ENCODE measurements at places on chromosomes 4 and X. TPM values are rescaled to one million over a fixed set of nuclear protein-coding genes. Genes with fewer than 3 reads are reported as not detected.

AWAT2 gene
- not detected for total RNA-seq

DNA sequence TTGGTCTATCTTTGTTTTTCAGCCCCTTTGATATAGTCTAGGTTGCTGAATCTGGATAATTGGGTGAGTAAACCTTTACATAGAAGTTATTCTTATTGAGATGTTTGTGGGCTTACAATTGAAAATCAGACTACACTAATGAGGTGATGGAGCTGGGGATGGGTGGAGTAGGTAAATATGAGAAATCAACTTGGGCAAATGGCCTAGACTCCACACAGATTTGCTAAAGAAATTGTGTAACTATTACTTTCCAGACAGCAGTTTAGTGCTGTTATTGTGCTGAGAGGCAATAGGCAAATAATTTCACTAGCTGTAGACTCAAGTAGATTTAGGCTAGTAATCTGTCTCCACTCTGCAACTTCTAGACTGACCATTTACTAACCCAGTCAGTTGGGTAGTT lies 8.2 kb downstream of the DIAPH2 start:
- no peak for DNase-seq

NUDT10 gene
- total RNA-seq, result 0.41 TPM

GRCh38 chr4:83192634-83193033 lies 78.1 kb upstream of the PLAC8 start:
- DNase-seq, result no peak

GRCh38 chr4:46270986-46271596 lies 118.8 kb downstream of the GABRA2 start:
- DNase-seq, result no peak

GRCh38 chr4:114310296-114310925 lies 288.2 kb upstream of the UGT8 start:
- no peak for DNase-seq

- no peak for DNase-seq
Observed at GRCh38 chr4:123297836-123298235, 98.8 kb upstream of the SPRY1 start.

GAGE12H gene
- total RNA-seq, result not detected

DNA sequence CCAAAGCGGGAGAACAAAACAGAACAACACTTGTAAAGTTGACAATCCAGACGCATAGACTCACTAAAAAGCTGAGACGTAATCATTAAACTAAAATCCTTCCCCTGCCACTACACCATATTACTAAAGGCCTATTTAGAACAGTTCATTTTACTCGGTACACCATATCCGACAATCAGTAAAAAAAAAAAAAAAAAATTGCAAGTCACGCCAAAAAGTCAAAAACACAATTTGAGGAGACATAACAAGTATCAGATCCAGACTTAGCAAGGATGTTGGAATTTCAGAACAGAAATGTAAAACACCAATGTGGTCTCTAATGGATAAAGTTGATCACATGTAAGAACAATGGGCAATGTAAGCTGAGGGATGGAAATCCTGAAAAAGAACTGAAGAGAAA lies 1899.4 kb downstream of the STIM2 start:
- DNase-seq, result no peak

CLGN gene
- 92.6 TPM for total RNA-seq

- no peak for DNase-seq
Observed at GRCh38 chr4:113094802-113095201, 45.3 kb downstream of the ANK2 start.

GRCh38 chrX:49232525-49232924 lies 615 bp downstream of the CACNA1F start:
- no peak for DNase-seq

DNA sequence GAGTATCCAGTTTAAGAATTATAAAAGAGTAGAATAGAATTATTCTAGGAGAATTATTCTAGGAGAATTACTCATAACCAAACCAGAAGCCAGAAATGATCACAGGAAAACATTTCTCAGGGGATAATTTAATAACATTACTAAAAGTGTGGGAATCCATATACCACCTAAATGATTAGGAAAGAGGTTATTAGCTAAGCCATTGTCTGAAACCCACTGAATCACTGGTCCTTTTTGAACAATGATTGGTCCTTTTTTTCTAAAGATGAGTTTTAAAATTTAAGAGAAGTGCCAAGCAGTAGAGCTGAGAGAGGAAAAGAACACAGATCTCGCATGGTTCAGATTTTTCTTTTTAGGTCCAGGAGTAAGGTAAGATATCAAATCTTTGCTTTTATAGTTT lies at the start of gene ODAM:
TSS of gene ODAM (plus strand) at position 301 of the 400 bp plus-strand sequence. CDS start 819 bp downstream, outside the sequence.
- DNase-seq, result no peak

DNA sequence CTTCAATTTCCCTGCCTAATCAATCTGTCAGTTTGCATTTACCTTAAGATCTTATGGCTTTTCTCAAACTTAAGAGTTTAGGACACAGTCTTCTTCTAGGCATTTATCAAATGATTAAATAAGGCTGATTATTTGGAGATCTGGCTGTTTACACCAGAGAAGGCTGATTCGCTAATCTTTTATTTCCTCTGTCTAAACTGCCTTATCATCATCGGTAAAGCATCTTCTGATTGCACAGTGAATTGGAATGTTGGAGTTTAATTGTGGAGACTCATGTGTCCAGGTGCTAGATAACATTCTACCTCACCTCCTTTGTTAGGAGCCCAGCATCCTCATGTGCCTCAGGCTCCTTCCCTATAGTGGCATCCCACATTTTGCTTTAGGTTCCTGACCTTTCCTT lies 100.3 kb upstream of the DDIT4L start:
- no peak for DNase-seq

GRCh38 chrX:37578045-37578444 lies 6.6 kb downstream of the LANCL3 start:
- no peak for DNase-seq

DNA sequence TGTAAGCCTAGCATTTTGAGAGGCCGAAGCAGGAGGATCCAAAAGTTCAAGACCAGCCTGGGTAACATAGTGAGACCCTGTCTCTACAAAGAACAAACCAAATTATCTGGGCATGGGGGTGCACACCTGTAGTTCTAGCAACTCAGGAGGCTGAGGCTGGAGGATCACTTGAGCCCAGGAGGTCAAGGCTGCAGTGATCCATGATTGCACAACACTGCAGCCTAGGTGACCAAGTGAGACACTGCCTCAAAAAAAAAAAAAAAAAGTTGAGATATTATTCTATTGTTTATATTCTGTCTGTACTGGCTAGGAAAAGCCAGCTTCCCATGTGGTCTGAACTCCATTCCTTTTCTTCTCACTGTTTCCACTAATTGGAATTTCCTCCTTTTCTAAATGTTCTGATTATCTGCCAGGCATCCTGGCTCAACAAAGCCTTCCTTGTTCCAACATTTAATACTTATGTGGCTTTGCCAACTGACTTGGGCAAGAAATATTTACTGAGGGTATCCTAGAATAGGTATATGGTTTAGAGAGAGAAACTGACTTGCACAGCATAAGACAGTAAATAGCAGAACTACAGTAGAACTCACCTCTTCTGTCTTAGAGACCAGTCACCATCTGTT lies 175.2 kb upstream of the ADAMTS3 start:
- DNase-seq, result no peak

DNA sequence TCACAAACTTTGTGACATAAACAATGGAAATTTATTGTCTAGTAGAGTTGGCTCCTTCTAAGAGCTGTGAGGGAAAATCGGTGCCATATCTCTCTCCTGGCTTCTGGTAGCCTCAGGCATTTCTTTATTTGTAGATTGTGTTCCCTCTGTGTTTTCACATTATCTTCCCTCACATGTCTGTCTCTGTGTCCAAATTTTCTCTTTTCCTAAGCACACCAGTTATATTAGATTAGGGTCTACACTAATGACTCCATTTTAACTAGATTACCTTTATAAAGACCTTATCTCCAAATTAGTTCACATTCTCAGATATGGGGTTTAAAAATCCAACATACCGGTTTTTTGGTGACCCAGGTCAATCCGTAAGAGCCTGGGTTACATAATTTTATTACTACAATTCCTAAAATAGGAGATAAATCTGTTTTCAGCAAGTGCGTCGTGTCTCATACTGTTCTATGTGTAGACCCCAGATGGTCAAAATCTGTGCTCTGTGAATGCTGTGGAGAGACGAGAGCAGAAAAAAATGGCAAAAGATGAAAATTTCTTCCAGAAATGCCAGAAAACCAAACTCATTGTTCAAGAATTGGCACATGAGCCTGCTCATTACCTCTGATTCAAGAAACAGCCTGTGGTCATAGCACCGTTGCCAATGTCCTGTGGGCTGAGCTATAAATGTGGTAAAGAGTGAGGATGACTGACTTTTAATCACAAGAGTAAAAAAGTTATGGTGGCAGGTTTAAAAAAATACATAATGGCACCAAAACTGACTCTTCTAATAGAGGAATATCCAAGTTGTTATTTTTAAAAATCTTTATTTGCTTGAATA lies 574.7 kb downstream of the PCDH7 start:
- DNase-seq, result no peak

- DNase-seq, result no peak
Observed at GRCh38 chrX:19867411-19867732, 20.0 kb downstream of the SH3KBP1 start.

H2BW1 gene
- total RNA-seq, result not detected

DCAF12L2 gene
- not detected for total RNA-seq

GRCh38 chr4:39529534-39529933 lies 2.3 kb upstream of the UGDH start:
- DNase-seq, result no peak

- DNase-seq, result no peak
Observed at GRCh38 chr4:165872461-165873297, at the start of gene TLL1. TSS of gene TLL1 (plus strand) at chr4:165873237. CDS start at chr4:165873905, 668 bp downstream.

DNA sequence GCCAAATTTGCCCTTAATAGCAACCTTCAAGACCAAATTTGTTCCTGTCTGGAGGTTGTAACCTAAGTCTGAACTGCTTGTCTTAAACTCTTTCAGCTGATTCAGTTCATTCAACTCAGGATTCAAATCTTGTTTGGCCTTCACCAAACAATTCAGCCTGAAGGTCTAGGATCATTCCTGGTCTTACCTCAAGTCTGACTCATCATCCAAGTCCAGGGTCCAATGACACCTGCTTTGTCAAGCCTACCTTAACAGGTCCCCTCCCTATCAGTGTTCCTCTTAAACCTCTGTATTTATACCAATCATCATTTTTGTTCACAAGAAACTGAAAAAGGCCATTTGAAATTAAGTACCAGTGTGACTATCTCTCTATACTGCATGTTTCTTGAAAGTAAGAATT lies 237.8 kb downstream of the PPP1R2C start:
- DNase-seq, result no peak

DUSP9 gene
- total RNA-seq, result not detected

STK26 gene
- 4.7 TPM for total RNA-seq

GRCh38 chr4:152981842-152982241 lies 45.7 kb downstream of the FHDC1 start:
- no peak for DNase-seq

DNA sequence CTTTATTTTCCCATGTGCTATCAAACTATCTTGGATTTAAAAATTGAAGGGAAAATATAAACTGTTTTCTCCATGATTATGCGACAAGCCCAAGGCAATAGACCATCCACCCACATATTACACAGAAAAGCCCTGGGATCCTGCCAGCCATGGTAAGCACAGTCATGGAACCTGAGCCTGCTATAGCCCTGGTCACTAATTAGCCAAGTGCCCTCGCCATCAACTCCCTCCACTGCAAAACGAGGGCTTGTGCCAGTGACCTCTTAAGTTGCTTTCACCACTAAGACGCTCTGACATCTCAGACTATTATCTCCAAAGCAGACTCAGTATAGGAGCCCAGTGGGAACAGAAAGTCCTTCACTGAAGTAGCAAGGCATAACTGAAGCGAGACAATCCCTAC lies 69.2 kb downstream of the NLGN4X start:
- DNase-seq, result no peak

ASB9 gene
- 1.1 TPM for total RNA-seq

GRCh38 chr4:153409924-153410501 lies 56.1 kb upstream of the TMEM131L start:
- no peak for DNase-seq

RNF150 gene
- total RNA-seq, result 34.2 TPM

CENPVL1 gene
- total RNA-seq, result not detected

DNA sequence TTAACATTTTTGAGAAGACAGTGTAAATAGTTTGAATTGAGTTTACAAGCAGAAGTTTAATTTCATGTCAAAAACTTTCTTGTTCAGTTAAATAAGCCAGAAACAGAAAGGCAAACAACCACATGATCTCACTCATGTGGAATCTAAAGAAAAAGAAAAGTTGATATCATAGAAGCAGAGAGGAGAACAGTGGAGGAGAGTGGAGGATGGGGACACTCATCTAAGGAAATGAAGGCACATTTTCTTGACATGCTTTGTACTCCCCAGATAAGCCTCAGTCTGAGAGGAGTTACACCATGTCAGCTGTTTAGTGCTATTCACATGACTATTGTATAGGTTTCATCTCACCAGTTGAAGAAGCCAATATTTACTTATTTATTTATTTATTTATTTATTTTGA lies 13.5 kb downstream of the SNCA start:
- DNase-seq, result no peak

VSIG1 gene
- not detected for total RNA-seq

- no peak for DNase-seq
Observed at GRCh38 chrX:39065051-39065871, 264.0 kb downstream of the MID1IP1 start.

- DNase-seq, result no peak
Observed at GRCh38 chrX:24561121-24561520, 86.0 kb downstream of the PCYT1B start.

All from right atrium auricular region (tissue), 2 donors.